Activated naive CD8-positive, alpha-beta T cell treated with anti-CD3 and anti-CD28 coated beads, Interleukin-2, amount 50 U/mL, for 24 hours (primary cell): ENCODE measurements at places on chromosomes 12 and 14.

GRCh38 chr14:31255286-31255685 is 47.7 kb upstream of the HECTD1 start:
- DNase-seq, result no peak

GRCh38 chr12:41558671-41559070 is 370.6 kb downstream of the PDZRN4 start:
- DNase-seq, result no peak

- no peak for DNase-seq
Measured at GRCh38 chr14:105878554-105878953, 352.2 kb downstream of the TMEM121 start.

DNA sequence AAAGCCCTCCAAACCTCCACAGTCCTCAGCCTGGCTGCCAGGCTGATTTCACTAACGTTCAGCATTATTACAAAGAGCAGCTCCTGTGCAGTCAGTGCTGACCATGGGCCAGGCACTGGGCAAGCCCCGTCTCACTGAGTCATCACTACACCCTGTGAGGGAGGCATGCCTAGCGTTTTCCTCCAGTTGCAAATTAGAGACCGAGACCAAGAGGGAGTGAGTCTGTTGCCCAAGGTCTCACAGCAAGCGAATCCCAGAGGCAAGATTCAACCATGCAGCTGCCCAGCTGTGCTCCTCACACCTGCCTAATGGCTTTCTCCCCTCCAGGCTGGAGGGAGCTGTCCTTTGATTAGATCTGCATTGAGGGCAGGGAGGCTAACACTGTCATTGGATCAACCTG is 229.3 kb upstream of the LHX5 start:
- DNase-seq, result no peak

DNA sequence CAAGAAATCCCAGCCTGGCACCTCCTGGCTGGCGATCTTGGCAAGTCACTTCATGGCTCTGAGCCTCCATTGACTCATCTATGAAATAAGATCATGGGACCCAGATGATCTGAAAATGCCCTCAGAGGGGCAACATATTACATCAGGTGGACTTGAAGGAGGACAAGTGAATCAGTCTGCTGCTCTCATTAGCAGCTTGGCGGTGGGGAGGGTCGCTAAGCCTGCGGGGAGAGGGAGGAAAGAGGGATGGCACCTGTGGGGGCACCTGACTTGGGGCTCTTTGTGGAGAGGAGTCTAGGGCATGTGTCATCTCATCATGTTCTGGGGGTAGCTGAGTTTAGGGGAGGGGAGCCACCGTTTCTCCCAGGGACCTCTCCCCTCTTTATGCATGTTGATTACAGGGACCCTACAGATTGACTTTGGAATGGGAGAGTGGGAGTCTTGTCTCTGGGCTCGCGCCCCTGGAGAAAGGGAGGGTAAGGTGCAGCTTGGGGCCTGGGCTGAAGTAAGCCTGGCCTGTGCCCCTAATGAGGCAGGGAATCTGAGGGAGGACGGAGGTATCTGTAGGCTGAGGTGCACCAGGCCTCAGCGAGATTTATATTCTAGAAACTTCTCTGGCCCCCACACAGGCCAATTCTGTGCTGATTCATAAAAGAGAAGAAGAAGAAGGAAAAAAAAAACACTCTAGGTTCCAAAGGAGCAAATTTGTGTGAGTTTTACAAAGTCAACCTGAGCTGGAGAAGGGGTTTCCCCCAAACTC is 29.3 kb upstream of the BATF start:
- DNase-seq, result no peak

- DNase-seq, result no peak
Measured at GRCh38 chr12:91732086-91732485, 413.6 kb downstream of the BTG1 start.
